ENCODE measurements at places on chromosomes 11 and 22.

DNA sequence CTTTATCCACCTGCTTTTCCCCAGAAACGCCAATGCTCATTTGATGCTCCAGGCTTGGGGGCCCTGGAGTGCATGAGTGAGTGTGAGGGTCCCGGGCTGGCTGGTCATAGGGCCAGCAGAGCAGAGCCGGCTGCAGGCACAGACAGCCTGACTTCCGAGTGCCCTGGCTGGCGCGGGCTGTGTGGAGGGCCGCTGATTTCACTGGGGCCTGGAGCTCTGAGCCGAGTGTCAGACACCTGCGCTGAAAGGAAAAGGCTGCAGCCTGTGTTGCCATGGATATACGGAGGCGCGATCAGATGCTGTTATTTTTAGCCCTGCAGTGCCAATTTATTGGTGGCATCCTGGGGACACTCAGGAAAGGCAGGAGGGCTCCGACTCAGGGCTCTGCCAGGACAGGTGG lies 87.6 kb downstream of the ST3GAL4 start:
- DNase-seq = no peak

- no peak for DNase-seq
Observed at GRCh38 chr11:2869561-2870427, 15.8 kb downstream of the CDKN1C start.

DNA sequence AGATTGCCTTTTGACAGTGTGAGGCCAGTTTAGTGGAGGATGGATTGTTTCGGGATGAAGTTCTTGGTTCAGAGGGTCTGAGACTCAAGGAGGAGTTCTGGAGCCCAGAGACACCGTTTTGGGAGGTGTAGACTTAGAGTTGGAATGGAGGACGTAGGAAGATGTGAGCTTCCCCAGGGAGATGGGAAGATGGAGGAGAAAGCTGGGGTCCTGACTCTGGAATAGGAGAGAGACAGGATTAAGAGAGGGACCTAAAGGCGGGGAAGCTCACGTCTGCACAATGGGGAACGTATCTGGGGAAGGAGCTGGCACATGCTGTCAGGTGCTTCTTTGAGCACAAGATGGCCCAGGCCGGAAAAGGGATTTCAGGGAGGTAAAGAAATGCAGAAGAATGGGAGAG lies 71.3 kb upstream of the CLDN5 start:
- DNase-seq = no peak

DNA sequence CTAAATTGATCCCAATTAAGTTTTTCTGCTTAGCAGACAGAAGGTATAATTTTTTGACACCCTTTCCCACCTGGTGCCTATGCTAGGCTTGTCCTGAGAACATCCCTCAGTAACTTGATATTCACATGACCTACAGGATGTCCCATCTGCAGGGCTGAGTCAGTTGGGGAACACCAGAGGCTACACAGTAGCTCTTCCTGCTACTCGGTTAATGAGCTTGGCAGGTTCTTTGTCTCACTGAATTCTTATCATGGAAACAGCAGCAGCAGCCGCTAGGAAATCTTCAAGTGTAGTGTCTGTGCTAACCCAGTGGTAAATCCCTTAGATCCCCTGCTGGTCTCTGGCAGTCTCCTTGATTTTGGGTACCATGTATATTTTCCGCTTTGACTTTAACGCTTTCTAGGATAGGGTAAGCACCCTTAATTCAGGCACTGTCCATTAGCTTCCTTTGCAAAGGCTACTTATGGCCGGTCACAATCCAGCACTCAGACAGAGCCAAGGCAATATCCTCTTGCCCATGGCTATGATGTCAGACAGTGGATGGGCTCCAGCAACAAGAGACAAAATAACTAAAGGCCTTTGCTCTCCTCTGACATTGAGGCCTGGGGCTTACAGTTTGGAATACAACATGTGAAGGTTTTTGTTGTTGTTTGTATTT lies 8.5 kb downstream of the MRPL16 start:
- DNase-seq = no peak

GRCh38 chr11:119198925-119199324 lies 7.2 kb upstream of the CBL start:
- no peak for DNase-seq

GRCh38 chr11:110454609-110455008 lies 24.9 kb downstream of the FDX1 start:
- no peak for DNase-seq

Data from transverse colon (tissue), 4 donors.